ENCODE measurements at places on chromosomes 12 and 14.

GRCh38 chr14:34423445-34423844, 38.6 kb downstream of the SPTSSA start:
- no peak for DNase-seq

- no peak for DNase-seq
Observed at GRCh38 chr14:42421377-42422078, 814.9 kb downstream of the LRFN5 start.

DNA sequence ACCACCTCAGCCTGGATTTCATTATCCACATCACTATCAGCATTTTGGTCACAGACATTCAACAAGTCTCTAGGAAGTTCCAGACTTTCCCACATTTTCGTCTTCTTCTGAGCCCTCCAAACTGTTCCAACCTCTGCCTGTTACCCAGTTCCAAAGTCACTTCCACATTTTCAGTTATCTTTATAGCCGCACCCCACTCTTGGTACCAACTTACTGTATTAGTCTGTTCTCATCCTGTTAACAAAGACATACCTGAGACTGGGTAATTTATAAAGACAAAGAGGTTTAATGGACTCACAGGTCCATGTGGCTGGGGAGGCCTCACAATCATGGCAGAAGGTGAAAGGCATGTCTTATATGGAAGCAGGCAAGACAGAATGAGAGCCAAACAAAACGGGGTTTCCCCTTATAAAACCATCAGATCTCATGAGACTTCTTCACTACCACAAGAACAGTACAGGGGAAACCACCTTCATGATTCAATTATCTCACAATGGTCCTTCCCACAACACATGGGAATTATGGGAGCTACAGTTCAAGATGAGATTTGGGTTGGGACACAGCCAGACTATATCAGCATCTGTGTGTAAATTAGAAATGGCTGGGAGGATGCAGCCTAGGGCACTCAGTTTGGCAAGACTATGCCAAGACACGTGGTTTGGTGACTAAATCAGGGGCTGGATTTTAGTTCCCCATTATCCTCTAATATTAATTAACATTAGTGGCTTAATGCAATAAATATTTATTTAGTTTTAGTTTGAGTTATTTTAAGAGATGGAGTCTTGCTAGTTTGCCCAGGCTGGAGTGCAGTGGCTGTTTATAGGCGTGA, 16.2 kb upstream of the FUT8 start:
- DNase-seq = no peak

DNA sequence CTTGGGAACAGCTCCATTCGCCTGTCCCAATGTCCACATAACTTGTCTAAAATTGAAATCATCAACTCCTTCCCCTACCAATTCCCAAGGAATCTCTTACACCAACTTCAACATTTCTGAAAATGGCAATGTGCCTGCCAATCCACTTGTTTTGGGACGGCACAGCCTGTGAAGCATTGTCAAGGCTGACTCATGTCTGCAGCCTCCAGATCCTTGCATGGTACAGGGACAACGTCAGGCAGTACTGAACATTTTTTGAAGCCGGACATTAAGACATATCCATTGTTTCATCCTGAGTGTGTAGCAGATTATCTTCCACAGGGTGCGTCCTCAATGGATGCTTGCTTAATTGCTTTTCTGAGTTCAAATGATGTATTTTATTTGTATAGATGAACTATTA, 794.1 kb downstream of the BCL11B start:
- DNase-seq = no peak

- DNase-seq = no peak
Observed at GRCh38 chr14:106062502-106063272, 536.3 kb downstream of the TMEM121 start.

- DNase-seq = no peak
Observed at GRCh38 chr14:71905860-71906259, 26.4 kb upstream of the RGS6 start.

DNA sequence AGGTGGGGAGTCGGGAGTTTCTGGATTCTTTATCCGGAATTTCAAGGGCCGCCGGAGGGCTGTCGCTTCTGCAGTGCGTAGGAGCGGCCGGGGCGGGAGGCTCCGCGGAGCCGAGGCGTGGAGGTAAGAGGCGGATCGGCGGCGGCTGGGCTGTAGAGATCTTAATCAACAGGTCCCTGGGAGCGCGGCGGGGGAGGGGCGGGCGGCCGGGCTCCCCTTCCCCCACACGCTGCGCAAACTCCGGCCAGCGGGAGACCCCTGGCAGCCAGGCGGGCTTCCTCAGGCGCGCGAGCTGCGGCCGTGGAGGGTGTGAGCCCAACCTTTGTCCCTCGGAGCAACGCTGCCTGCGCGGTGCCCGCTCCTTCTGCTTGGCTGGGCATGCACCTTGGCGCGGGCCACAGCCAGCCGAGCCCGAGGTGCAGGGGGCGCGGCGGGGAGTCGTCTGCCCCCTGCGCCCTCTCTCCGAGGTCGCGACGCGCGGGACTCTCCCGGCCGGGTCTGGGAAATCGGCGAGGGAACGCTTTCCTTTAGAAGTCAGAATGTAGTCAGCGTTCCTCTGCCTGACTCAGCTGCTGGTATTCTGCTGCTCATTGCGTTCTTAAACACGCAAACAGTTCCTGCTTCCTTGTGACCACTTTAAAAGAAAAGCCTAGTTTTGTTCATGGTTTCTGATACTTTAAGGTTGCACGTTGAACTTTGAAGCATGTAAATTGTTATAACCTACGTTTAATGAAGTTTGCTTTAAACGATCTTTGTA, at the start of gene PALS1:
TSS of gene PALS1 (plus strand) at position 25 of the 757 bp plus-strand sequence. CDS start 37,736 bp downstream, outside the sequence.
- peak; percentile 15 for DNase-seq

DNA sequence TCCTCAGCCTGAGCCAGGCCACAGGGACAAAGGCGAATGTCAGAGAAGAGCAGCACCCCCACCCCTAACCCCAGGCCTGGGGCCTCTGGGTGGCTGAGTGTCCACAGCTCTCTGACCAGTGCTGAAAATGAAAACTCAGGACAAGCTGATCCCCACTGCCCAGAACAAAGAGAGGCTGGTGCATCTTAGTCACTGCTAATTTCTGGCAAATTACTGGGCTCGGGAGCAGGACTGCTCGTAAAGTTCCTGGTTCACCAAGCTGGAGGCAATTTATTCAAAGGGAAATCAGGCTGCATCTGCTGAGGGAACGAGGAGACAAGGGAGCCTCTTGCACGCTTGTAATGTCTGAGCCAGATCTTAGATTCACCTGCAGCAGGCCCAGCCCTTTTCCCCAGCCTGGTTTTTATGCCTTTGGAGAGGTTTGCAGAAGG, 43.2 kb downstream of the CALM1 start:
- DNase-seq = no peak

DNA sequence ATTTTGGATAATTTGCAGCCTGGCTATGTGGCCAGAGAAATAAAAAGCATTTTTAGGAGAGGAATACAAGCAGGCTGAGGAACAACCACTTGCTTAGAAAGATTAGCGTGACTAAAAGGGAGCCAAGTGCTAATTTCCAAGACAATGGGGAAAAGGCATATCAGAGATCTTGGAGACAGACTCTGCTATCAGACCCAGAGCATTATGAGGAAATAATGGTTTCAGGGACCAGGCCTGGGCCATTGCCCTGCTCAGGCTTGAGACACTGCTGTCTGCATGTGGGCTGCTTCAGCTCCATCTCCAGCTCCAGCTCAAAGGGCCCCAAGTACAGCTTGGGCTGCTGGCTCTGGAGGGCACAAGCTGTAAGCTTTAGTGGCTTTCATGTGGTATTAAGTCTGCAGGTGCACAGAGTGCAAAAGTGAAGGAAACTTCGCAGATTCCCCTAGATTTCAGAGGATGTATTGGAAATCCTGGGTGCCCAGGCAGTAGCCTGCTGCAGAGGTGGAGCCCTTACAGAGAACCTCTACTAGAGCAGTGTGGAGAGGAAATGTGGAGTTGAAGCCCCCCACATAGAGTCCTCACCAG, 449.2 kb downstream of the ZFP36L1 start:
- DNase-seq = no peak

DNA sequence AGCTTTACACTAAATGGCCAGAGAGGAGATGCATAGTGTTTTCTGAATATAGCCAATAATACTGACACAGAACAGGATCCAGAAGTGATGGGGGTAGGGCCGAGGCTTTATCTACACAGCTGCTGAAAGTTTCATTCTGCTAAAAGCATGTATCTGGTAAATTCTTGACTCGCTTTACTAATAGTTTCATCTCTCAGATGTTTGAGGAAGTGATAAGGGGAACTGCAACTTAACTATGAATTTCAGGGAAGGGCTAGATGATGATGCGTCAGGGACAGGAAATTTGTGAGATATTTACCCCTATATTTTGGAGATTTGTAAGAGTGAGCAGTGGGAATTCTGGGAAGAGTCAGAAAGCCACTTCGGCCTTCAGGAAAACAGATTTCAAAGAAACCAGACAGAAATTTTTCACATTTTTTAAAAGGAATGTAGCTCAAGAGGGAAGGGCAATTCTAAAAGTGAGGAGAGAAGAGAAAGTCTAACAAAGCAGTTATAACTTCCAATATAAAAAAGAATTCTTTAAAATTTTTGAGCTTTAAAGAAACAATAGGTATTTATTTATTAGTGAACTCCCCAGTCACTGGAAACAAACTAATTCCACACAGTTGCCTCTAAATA, 243.1 kb downstream of the BCAT1 start:
- no peak for DNase-seq

- no peak for DNase-seq
Observed at GRCh38 chr12:12176402-12176801, 90.4 kb downstream of the LRP6 start.

DNA sequence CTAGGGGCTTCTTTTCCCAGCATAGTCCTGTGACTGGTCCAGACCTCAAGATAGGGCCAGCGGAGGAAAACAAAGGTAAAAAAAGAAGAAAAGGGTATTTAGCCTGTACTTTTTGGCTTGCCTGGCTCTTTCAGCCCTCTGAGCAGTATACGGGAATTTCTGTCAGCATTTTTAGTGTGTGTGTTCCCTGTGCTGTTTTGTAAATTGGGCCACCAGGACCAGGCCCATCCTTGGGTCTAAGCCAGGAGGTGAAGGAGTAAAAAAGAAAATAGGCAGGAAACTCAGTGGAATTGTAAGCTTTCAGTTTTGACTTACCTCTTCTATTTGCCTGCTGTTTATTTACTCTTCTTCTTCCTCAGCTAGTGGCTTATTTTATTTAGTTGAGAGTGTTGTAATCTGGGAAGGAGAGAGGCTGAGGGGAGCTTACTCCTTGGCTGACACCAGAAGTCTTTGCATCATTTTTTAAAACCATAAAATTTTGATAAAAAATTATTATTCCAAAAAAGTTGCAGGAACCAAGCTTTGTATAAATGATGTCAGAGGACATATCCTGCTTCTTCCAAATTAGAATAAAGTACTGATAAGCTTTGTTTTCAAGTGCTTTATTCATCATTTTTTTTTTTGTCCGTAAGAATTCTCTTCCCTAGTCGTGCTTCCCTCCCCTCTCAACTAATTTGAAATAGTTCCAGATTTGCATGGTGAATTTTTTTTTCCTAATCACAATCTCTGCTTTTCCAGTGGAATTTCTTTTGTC, 63.7 kb downstream of the DIP2B start:
- DNase-seq = no peak

- DNase-seq = no peak
Observed at GRCh38 chr14:81427348-81428058, 27.4 kb upstream of the STON2 start.

- no peak for DNase-seq
Observed at GRCh38 chr12:51620448-51620847, 29.4 kb downstream of the SCN8A start.

DNA sequence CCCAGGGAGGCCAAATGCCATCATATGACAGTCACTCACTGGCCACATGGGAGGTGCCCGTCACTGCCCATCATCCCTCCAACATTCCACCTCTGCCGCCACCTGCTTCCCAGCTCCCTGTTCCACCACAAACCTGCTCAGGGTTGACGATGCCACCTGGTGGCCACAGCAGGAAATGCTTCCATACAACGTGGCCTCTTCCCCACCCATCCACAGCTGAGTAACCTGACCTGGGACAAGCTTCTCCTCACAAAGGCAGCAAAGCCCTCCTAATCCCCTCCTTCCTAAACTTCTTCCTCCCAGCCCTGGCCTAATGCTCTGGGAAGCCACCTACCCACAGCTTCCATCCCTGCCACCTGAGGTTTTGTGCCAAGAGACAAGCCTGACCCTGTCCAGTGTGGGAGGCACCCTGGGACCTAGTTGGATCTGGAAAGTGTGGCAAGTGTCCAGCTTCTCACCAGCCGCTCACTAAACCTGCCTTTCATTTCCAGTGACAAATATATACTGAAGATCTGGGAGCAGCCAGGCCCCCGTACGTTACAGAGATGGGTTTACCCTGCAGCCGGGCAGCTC, 4.3 kb downstream of the DEGS2 start:
- no peak for DNase-seq

DNA sequence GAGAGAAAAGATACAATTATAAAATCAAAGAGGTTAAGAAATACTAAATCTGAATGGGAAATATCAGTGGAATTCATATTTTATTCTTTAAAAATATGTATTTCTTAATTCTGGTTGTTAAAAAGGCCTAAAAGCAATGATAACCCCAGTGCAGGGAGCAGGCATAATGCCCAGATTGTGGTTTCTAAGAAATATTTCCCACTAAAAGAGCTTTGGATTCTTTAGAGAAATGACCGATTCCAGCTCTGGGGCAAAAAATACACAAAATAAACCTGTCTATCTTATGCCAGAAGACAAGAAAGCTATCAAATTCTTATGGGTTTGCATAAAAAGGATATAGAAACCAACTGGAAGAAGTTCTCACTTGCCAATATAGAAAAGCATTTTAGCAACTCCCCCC, 71.6 kb downstream of the PDE6H start:
- no peak for DNase-seq

- DNase-seq = no peak
Observed at GRCh38 chr14:65032319-65032718, 45.6 kb downstream of the FNTB start.

GRCh38 chr12:108657130-108657745, 23.5 kb upstream of the SELPLG start:
- DNase-seq = no peak

DNA sequence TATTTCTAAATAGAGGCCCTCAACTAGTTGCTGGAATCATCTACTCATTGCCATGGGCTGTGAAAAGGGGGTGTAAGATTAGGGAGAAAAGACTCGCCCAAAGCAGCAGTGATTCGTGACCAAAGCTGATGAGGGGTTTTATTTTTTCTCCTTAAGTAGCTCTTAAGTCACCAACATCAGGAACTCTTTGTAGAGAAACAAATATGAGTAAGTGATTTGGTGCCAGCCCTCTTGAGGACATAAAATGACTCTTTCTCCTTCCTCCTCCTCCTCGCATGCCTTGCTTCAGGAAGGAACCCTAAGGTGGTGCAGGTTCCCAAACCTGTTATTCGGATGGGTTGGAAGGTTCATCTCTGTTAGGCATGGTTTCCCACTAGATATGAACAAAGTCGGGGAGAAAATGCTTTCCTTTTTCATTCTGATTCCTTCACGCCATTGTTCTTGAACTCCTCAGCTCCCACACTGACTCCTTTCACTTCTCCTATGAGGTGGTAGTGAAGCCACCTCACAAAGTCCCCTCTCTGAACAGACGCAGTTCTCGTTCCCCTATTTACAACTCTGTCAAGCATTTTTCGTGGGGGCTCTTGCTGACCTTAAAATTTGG, 113.4 kb downstream of the ETV6 start:
- DNase-seq = no peak

- no peak for DNase-seq
Observed at GRCh38 chr12:88625356-88625755, 45.1 kb upstream of the KITLG start.

- DNase-seq = no peak
Observed at GRCh38 chr14:105842105-105842504, 315.7 kb downstream of the TMEM121 start.

- peak; percentile 71 for DNase-seq
Observed at GRCh38 chr12:47808050-47808449, 11.7 kb downstream of the HDAC7 start.

Measured in stimulated activated CD4-positive, alpha-beta T cell treated with anti-CD3 and anti-CD28 coated beads, Interleukin-2, amount 100 ng/mL, for 4 hours (primary cell).